GM12891 (cell line): ENCODE measurements at places on chromosomes 6 and 20.
A peak's percentile ranks its signal among the peaks of the same experiment; 100 is the strongest.

DNA sequence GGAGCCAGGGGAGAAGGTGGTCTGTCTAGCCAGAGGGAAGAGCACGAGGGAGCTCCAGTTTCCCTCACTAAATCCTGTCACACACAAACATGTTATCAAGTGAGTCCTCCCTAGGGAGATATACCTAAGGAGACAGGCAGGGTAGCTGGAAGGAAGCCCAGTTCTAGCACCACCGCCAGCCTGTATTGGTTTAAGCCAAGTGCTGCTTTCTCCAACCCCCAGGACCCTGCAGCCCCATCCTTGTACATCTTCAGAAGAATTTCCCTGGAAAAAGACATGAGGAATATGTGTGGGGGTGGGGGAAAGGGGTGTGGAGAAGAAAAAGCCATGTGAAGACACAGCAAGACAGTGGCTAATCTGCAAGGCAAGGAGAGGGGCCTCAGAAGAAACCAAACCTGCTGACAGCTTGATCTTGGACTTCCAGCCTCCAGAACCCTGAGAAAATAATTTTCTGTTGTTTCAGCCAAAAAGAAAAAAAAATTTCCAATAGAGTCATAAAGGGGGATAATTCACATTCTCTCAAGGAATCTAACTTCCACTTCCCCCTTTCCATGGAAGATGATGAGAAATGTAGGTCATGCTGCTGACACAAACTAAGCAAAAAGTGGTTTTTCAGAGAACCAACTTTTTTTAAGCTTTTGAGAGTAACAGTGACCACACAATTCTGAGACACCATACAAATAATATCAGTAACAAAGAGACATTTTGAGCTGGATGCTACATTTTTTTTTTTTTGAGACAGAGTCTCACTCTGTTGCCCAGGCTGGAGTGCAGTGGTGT lies 103.2 kb upstream of the PRDM1 start:
- no peak for DNase-seq

DNA sequence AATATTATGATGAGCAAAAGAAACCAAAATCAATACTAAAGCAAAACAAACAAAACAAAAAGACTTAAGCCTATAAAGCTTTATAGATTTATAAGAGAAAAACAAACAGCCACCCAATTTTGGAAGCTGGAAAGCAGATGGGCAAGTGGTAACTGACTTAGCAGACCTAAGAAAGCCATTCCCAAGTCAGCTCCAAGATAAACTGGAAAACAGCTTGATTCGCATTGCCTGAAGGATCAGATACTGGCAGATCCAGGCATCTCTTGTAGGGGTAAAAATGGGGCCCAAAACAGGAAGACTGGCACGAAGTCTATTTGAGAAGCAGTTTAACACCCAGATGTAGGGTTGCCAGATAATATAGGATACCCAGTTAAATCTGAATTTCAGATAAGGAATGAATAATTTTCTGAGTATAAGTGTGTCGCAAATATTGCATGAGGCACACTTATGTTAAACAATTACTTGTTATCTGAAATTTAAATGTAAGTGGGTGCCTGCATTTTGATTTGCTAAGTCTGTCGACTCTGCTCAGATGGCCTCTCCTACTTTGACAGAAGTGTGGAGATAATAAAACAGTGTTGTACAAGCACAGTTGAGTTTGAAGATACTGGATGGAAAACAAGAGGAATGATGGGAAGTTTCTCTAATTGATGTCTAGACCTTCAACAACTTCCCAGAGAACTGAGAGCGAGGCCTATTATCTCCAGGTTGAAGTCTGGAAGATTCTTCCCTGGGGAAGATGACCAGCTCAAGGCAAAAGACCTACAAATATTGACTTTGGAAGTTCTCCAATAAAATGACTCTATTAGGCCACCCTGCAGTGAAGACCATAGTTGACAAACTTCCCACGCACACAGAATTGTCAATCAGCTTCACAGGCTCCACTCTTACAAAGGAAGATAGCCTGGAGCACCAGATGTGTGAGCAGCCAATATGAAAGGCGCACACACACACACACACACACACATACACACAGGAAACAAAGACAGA lies 113.4 kb downstream of the FAM50B start:
- DNase-seq, result no peak

GRCh38 chr20:23668477-23668951 lies 20.3 kb downstream of the CST4 start:
- DNase-seq, result peak; percentile 35

DNA sequence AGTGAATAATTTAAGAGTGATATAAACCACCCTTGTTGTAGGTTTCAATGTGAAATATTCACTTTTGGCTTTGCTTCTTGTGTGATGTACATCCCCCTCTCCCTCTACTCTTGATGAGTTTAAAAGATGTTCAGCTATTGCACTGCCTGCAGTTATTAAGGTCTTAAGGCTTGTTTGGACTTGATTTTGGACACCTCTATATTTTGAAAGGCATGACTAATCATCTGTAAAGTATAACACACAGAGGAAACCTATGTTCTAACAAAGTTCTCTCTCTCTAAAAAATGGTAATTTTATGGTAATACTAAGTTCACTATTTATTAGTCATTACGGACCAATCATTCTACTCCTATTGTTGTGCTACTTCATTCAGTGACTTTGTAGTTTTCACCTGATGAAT lies 1719.9 kb downstream of the GRIK2 start:
- no peak for DNase-seq

DNA sequence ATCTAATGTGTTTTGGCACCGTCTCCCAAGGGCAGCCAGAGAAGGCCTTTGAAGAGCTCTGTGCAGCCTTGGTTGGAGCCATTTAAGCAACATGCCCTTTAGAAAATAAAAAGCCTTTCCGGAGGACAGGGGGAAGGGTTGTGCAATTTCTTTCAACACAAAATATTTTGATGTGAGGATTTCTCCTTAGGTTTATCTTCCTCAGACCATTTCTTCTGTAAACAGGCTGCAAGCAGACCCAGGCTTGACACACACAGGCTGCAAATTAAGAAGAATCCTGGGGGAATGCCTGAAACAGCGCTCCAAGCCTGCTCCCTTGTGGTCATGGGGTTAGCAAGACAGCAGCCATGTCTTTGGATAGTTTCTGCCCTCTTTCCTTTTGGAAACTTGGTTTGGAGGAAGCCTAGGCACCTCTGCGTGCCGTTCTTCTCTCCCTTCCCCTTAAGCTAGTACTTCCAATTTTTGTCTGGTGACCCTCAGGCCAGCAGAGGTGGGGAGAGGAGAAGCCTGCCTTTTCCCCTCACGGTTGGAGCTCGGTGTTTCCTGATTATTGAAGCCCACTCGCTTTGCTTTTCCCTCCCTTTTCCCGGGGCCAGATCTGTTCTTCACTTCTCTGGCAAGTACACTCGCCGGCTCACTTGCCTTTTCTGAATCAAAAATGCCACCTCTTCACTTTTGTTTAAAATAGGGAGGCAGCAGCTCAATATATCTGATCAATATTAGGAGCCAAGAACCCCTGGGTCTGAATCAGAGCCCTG lies 39.6 kb upstream of the NOX3 start:
- DNase-seq, result no peak

GRCh38 chr20:8578161-8578865 lies 446.2 kb downstream of the PLCB1 start:
- DNase-seq, result no peak

DNA sequence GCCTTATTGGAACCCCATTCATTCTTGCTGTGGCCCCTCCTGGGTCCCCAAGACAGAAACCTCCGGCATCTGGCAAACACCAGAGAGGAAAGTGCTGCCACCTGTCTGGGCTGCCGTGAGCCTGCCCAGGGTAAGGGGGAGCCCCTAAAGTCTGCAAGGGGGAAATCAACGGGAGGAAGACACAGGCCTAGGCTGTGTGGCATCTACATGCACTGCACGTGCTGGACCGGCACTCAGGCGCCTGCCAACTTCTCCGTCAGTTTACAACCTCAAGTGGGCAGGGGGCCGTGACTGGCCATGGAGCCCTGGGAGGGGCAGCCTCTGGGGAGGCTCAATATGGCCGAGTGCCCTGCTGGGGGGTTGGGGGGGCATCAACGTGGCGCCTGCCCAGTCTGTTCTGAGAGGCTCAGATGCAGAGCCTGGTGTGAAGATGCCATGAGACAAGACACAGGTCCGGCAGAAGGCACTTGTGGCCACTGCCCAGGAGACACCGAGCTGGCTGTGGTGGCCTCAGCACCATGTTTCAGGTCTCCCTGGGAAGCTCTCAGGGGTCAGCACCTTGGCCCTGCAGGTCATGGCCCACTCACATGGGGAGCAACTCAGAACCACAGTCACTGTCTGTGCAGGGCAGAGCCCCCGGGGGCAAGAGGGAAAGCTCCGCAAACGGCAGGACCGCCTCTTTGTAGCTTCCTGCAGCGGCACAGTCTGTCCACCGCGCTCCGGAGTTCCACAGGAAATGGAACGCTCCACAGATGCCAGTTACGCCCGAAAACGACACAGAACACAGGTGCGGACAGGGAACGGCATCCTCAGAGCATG lies 8.4 kb downstream of the UCKL1 start:
- DNase-seq, result no peak

- no peak for DNase-seq
Measured at GRCh38 chr20:32929162-32929561, 70.4 kb downstream of the EFCAB8 start.

GRCh38 chr6:123402052-123402451 lies 234.7 kb downstream of the TRDN start:
- no peak for DNase-seq

DNA sequence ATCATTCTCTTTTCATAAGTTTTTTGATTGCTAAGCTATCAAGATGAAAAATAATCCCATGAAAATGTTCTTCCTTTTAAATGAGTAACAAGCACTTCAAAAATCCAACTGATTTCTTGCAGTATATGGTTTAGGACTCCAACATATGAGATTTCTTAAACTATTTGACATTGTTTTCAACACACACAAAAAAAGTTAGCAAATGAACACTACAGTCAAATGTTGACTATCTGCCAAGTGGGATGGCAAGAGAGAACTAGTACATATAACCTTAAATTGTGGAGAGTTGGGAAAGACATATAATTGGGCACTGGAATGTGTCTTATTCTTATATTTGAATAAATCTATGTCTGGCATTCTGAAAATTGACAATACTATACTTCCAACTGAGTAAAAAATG lies 15.6 kb downstream of the COL21A1 start:
- no peak for DNase-seq

DNA sequence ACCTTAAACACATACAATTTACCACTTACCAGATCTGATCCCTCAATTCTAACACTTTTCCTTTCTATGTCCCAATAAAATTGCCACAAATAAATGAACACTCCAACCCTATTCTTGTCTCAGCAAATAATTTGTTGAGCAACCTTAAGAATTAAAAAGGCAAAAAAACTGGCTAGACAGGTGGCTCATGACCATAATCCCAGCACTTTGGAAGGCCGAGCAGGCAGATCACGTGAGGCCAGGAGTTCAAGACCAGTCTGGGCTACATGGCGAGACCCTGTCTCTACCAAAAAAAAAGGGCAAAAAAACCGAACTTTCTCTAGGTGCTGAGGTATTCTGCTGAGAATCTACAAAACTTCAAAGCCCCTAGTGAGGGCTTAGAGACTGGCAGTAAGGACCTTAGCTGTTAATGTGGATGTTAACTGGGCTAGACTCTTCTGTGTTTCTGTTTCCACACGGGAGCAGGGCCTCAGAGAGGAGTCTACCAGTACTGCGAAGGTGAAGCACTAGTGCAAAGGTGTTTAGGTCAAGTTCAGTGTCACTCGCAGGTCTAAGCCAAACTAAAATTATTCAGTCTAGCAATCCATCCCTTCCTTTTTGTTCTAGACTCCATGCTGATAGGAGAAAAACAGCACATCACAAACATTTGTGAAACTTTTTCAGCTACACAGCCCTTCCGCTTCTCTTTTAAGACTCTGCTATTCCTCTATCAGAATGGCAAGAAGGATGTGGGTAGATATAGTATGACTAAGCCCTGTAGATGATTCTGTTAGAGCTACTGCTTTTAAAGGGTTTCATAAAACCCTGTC lies 2.6 kb downstream of the FASTKD5 start:
- DNase-seq, result no peak

DNA sequence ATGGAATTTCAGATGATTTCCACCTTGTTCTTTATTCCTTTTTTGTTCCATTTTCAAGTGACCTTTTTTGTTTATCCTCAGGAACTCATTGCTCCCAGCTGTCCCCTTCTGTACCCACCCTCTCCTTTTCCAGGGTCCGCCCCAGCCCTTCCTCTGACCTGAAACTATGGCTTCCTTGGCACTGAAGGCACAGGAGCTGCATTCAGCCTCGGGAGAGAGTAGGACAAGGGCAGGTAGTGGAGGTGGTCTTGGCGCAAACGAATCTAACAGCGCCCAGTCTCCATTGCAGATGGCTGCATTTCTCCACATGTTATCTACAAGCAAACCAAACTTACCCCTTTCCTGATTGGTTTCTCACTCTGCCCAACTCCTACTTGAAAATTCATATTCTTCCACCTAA lies 8.8 kb upstream of the ULBP2 start:
- no peak for DNase-seq

DNA sequence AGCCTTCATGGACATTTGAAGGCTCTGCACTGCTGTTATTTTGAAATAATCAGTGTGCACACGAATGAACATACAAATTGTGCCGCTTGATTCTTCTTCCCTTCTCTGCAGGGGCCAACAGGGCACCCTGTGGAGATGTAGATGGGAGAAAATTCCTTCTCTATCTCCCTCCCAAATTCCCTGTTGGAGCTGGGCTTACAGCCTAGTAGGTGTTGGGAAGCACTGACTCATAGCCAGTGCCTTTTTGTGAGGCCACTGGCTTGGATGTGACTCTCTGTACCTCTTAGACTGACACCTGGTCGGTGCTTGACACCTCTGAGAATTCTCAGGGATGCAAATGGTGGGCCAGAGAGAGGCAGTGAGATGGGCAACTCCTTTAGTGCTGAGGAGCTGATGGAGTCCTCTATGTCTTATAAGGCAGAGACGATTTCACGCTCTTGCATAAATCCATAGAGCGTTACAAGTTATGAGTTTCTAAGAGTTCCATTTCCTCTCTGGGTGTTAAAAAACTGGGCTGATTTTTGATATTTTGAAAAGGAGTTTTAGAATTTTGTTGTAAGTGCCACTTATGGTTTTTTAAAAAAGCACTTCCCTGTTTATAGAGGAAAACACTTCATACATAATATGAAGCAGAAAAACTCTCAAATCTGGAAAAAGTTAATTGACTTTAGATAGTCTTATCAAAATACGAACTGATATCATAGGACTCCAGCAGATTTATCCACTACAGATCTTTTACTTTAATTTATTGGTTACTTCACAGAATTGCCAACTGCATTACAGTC lies 89.8 kb upstream of the MAP3K7 start:
- DNase-seq, result no peak

DNA sequence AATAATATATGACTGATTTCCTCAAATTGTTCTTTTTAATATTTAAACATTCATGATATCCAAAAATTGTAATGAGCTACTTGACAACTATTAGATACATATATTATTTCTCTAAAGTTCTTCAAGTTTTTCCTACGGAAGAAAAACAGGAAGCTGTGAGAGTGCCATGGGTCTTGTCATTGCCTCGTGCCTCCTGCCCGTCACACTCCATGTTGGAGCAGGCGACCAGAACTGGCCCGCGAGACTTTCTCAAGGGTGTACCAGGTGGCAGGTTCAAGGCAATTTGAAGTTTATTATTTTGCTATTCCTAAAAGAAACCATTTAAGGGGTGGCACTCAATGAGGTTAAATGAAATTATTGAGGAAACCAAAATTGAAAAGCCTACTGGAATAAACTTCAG lies 337.2 kb downstream of the HACE1 start:
- no peak for DNase-seq
